ENCODE measurements at places on chromosomes 3 and 15. TPM values are rescaled to one million over a fixed set of nuclear protein-coding genes. Genes with fewer than 3 reads are reported as not detected.

The FBXO40 gene
- not detected for total RNA-seq

The SLC2A2 gene
- total RNA-seq = not detected

The TBCCD1 gene
- 13.9 TPM for total RNA-seq

The KCNMB3 gene
- total RNA-seq = 1.8 TPM

The PAK2 gene
- 54.5 TPM for total RNA-seq

The DAZL gene
- total RNA-seq = not detected

The PSMD6 gene
- total RNA-seq = 66.6 TPM

DNA sequence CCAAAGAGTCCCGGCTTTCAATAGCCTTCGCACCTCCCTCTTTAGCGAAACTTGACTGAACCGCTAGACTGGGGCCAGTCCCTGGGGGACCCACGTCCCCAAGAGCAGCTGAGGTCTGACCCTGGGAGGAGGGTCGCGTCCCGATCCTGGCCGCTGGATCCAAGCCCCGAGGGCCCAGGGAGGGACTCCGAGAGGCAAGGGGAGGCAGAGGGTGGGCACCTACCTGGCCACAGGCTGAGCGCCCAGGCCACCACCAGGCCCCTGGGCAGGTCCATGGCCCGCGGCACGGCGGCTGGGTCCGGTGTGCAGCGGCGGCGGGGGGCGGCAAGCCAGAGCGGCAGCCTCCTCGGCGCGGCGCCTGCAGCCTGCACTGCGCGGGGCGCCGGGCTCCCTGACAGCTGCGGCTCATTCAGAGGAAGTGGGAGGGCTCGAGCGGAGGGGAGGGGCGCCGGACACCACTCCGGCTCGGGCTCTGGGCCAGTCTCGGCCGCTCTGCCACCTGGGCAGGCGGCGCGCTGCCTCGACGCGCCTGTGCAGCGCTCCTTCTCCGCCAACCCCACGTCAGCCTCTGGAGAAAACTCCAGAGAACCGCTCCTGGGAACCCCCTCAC is at the start of gene ITGA11:
TSS of gene ITGA11 (minus strand) at position 372 of the 610 bp plus-strand sequence. CDS start at position 275, 97 bp downstream.
- H3K27me3 ChIP-seq = peaks cover 52% of the 10 kb centered on the region
- DNase-seq = peak; percentile 48
- H3K4me1 ChIP-seq = peaks cover 18% of the 10 kb centered on the region
- H3K36me3 ChIP-seq = no peaks in the 10 kb centered on the region

- H3K4me1 ChIP-seq = no peaks in the 10 kb centered on the region
- no peaks in the 10 kb centered on the region for H3K27me3 ChIP-seq
- DNase-seq = no peak
- no peak overlapping the region for H3K27ac ChIP-seq
- no peaks in the 10 kb centered on the region for H3K36me3 ChIP-seq
These were observed 386.2 kb downstream of the RSL24D1 start for GRCh38 chr15:54810496-54810895.

DNA sequence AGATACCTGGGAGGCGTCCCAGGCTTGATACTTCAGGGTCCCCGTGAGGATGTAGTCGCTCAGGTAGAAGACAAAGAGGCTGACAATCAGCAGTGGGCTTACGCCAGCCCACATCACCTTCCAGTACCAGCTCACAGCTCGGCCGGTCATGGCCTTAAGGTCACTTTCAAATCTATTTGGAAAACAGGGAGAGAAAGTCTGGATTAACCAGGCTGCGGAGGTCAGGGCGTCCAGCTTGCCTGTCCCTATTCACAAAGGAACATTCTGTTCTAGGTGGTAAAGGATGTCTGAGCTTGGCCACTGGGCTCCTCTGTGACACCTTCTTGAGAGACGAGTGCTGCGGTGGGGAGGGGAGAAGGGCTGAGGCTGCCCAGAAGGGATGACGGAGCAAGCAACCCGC is 36.5 kb downstream of the SLC6A20 start:
- H3K4me1 ChIP-seq = no peaks in the 10 kb centered on the region
- H3K27me3 ChIP-seq = no peaks in the 10 kb centered on the region
- no peaks in the 10 kb centered on the region for H3K36me3 ChIP-seq
- H3K27ac ChIP-seq = no peak overlapping the region
- no peak overlapping the region for H3K4me3 ChIP-seq
- DNase-seq = no peak

- peaks cover 41% of the 10 kb centered on the region for H3K4me1 ChIP-seq
- H3K4me3 ChIP-seq = peak overlapping the region; percentile 72
- no peaks in the 10 kb centered on the region for H3K27me3 ChIP-seq
- H3K36me3 ChIP-seq = peaks cover 22% of the 10 kb centered on the region
These were observed 1.1 kb downstream of the EAF1 start for GRCh38 chr3:15428539-15428938.

- H3K27me3 ChIP-seq = no peaks in the 10 kb centered on the region
- no peaks in the 10 kb centered on the region for H3K4me1 ChIP-seq
- no peak overlapping the region for H3K4me3 ChIP-seq
- H3K27ac ChIP-seq = peak overlapping the region; percentile 53
- no peaks in the 10 kb centered on the region for H3K36me3 ChIP-seq
- no peak for DNase-seq
These were observed 104.5 kb downstream of the ADCY5 start for GRCh38 chr3:123344175-123344906.

GRCh38 chr3:195040773-195041520 is 230.0 kb downstream of the XXYLT1 start:
- no peak overlapping the region for H3K4me3 ChIP-seq
- no peak overlapping the region for H3K27ac ChIP-seq
- no peaks in the 10 kb centered on the region for H3K36me3 ChIP-seq
- no peaks in the 10 kb centered on the region for H3K27me3 ChIP-seq
- no peaks in the 10 kb centered on the region for H3K4me1 ChIP-seq

DNA sequence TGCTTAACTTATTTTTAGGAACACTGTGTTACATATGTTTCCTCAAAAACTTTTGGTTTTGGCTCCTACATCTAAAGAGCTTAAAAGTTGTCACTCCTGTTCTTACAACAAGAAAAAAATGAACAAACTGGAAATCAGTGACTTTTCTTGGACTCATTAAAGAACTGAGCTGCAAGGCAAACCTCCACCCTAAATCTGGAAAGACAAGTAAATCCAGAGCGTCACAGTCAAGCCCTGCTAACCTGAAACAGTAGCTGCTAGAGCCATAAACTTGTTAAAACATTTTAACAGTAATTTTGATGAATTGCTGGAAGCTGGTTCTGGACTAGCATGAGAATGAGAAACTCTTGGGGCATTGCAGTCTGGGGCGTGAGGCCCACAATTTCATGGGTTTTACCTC is 350.5 kb upstream of the COL8A1 start:
- H3K4me1 ChIP-seq = no peaks in the 10 kb centered on the region
- no peak overlapping the region for H3K4me3 ChIP-seq
- H3K36me3 ChIP-seq = no peaks in the 10 kb centered on the region

DNA sequence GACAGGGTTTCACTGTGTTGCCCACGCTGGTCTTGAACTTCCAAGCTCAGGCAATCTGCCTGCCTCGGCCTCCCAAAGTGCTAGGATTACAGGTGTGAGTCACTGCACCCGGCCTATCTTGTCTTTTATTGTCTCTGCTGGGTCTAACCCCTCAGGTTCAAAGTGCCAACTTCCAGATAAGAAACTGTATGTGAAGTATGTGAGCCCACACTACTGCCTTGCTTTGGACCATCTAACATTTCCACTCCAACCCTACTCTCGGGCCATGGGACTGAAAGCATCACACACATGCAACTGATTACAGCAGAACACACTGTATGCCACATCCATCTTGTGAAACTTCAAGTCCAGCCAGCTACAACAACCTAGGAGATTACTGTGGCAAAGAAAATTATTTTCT is 256.1 kb upstream of the VEPH1 start:
- no peaks in the 10 kb centered on the region for H3K36me3 ChIP-seq
- no peaks in the 10 kb centered on the region for H3K27me3 ChIP-seq
- H3K4me3 ChIP-seq = no peak overlapping the region
- H3K4me1 ChIP-seq = no peaks in the 10 kb centered on the region
- H3K27ac ChIP-seq = no peak overlapping the region
- DNase-seq = no peak

All from transverse colon (tissue), 4 donors.